ENCODE measurements at places on chromosomes 6 and 20.

- peak; percentile 54 for DNase-seq
Observed at GRCh38 chr6:104682722-104683643, 176.7 kb downstream of the HACE1 start.

- no peak for DNase-seq
Observed at GRCh38 chr6:162675503-162675902, 52.1 kb downstream of the PRKN start.

- DNase-seq = no peak
Observed at GRCh38 chr6:27547157-27548075, 74.5 kb upstream of the ZNF184 start.

DNA sequence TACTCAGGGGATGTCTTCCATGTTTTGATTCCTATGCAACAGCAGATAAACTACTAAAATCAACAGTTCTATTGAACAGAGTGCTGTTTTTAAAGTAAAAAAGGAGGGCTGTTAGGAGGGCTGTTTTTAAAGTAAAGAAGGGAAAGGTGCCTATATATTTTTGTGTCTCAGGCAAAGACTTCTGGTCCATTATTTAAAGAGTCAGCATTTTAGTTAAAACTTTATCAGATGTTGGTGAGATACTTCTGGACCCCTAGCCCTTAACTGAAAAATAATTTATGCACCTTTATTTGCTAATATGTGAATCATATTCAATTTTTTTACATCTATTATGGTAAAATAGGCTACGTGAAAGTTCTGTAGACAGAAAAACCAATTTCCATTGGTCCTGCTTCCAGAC lies 144.8 kb downstream of the MOXD1 start:
- no peak for DNase-seq

- no peak for DNase-seq
Observed at GRCh38 chr20:59258221-59258621, 42.2 kb upstream of the EDN3 start.

- DNase-seq = no peak
Observed at GRCh38 chr20:59631751-59632540, 27.6 kb downstream of the PHACTR3 start.

GRCh38 chr6:159742165-159742564 lies 14.9 kb downstream of the WTAP start:
- no peak for DNase-seq

DNA sequence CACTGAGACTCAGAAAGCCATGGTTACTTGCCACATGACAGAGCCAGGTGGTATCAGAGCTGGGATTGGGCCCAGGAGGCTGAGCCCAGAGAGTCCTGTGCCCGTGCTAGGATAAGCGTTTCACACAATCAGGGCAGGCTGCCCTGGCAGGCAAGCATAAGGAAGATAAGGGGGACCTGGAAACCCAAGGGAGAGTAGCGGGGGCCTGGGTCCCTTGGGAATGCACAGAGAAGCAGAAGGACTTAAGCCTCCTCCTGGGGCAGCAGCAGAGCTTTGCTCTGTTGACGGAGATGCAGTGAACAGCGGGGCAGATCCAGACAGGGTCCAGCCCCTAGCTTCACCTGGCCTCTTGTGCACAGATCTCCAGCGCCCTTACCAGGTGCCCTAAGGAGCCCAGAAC lies 8.7 kb downstream of the TRIB3 start:
- no peak for DNase-seq

GRCh38 chr6:111175109-111175508 lies 87.8 kb downstream of the SLC16A10 start:
- no peak for DNase-seq

DNA sequence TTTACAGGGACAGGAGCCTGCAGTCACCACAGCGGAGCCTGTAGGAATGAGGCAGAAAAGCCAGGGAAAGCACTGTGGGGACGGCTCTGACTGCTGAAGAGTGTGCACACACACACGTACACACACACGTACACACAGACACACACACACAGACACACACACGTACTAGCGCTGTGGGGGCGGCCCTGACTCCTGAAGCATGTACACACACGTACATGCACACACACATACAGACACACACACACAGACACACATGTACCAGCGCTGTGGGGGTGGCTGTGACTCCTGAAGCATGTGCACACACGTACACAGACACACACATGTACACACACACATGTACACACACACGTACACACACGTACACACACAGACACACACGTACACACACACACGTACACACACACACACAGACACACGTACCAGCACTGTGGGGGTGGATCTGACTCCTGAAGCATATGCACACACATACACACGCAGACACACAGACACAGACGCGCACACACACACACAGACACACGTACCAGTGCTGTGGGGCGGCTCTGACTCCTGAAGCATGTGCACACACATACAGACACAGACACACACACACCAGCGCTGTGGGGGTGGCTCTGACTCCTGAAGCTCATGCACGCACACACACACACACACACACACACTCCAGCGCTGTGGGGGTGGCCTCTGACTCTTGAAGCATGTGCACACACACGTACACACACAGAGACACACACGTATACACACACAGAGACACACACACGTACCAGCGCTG lies 127.3 kb downstream of the DLL1 start:
- DNase-seq = no peak

DNA sequence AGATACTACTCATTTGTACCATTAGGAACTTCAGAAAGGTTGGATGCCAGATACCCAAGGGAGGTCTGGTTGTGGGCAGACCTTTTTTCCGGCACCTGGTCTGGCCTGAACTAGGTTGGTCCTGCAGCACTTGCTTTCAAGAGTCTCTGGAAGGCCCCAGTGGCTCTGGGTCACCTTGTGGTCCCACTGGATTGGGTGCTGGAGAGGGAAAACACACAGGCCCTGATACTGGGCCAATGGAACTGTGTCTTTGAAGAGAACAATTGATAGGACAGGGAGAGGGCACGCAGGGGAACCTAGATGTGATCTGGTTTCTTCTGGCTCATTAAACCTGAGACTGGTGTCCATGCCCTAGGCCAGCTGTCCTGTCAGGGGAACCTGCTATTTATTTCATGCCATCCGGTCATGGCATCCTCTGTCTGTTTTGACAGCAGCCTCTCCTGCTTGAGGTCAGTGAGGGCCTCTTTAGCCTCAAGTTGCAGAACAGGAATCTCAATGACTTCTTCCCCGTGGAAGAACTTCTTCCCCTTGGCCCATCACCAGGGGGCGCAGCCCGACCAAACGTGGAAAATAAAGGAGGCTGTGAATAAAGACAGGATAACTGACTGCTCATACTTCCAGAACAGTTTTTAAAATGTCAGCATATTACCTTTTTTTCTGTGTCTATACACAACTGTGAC lies 25.0 kb downstream of the TAF8 start:
- DNase-seq = peak; percentile 40
